ENCODE measurements at places on chromosomes 4 and X. TPM values are rescaled to one million over a fixed set of nuclear protein-coding genes. Genes with fewer than 3 reads are reported as not detected.
A peak's percentile ranks its signal among the peaks of the same experiment; 100 is the strongest.

DNA sequence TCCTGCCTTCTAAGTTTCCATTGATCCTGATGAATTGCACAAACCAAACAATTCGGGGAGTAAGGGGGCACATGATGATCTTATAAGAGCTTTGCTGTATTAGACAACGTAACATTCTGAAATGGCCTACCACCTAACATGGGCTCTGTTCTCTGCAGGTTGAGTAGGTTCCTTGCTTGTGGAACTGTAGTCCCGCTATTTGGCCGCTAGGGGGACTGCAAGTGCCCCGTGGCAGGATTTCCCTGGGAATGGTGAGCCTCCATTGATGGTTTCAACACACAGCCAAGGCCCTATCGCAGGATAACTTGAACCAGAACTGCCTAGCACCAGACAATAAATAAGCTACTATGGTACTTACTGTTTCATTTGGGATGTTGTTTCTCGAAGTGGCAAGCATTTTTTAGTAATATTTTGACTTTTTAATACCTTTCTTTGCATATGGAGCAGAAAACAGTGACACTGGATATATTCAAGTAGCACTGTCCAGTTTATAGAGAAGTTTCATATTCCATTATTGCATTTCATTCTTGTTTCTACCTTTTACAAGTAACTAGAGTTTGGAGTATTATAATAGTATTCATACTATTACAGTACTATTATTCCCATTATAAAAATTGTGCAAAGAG is 11.9 kb downstream of the AR start:
- DNase-seq: no peak
- no peaks in the 10 kb centered on the region for H3K36me3 ChIP-seq
- no peaks in the 10 kb centered on the region for H3K4me1 ChIP-seq
- H3K27ac ChIP-seq: no peak overlapping the region
- no peak overlapping the region for H3K4me3 ChIP-seq
- H3K27me3 ChIP-seq: peaks cover 2% of the 10 kb centered on the region

DNA sequence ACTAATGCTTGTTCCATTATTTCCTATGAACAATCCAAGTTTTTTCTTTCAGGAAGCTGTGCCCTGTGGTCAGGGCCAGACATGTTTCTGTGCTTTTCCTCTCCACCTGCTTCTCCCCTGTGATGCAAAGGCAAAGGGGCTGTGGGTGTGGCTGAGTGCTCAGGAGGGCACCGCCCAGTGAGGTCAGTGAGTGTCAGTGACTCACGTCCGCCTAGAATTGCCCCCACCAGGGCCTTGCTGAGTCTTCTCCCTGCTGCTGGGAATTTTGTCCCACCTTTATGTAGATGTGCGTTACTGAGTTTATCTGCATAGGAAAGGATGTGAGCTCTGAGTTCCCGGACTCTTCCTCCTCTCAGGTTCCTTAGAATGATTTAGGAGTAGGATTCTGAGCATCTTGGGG is 283.2 kb downstream of the DCHS2 start:
- H3K27ac ChIP-seq: no peak overlapping the region
- no peak for DNase-seq
- H3K4me1 ChIP-seq: no peaks in the 10 kb centered on the region
- H3K27me3 ChIP-seq: no peaks in the 10 kb centered on the region
- H3K36me3 ChIP-seq: no peaks in the 10 kb centered on the region
- H3K4me3 ChIP-seq: no peak overlapping the region

- no peaks in the 10 kb centered on the region for H3K36me3 ChIP-seq
- H3K4me3 ChIP-seq: no peak overlapping the region
- H3K27me3 ChIP-seq: no peaks in the 10 kb centered on the region
Observed at GRCh38 chr4:135770505-135770904, 1568.9 kb upstream of the PABPC4L start.

SHROOM3 gene
- 25.1 TPM for total RNA-seq

ZCCHC4 gene
- 18.6 TPM for total RNA-seq

DNA sequence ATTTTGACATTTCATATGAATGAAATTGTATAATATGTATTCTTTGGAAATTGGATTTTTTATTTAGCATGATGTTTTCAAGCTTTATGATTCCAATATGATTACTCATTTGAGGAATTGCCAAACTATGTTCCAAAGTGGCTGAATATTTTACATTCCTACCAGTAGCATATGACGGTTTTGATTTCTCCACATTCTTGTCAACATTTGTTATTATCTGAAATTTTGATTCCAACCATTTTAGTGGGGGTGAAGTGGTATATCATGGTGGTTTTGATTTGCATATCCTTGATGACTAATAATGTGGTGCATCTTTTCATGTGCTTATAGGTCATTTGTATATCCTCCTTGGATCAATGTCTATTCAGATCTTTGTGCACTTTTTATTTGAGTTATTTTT is 2.6 kb upstream of the BEX1 start:
- H3K4me3 ChIP-seq: no peak overlapping the region
- no peak overlapping the region for H3K27ac ChIP-seq
- no peaks in the 10 kb centered on the region for H3K36me3 ChIP-seq
- no peak for DNase-seq
- peaks cover 11% of the 10 kb centered on the region for H3K27me3 ChIP-seq
- H3K4me1 ChIP-seq: no peaks in the 10 kb centered on the region

GRCh38 chrX:39955625-39956024 is 142.1 kb downstream of the BCOR start:
- no peaks in the 10 kb centered on the region for H3K36me3 ChIP-seq
- peaks cover 4% of the 10 kb centered on the region for H3K4me1 ChIP-seq
- peaks cover 45% of the 10 kb centered on the region for H3K27me3 ChIP-seq
- no peak overlapping the region for H3K27ac ChIP-seq
- no peak for DNase-seq

- H3K36me3 ChIP-seq: peaks cover 12% of the 10 kb centered on the region
- no peak overlapping the region for H3K4me3 ChIP-seq
- H3K4me1 ChIP-seq: no peaks in the 10 kb centered on the region
- no peak overlapping the region for H3K27ac ChIP-seq
Observed at GRCh38 chrX:41145920-41146608, 60.8 kb downstream of the USP9X start.

DNA sequence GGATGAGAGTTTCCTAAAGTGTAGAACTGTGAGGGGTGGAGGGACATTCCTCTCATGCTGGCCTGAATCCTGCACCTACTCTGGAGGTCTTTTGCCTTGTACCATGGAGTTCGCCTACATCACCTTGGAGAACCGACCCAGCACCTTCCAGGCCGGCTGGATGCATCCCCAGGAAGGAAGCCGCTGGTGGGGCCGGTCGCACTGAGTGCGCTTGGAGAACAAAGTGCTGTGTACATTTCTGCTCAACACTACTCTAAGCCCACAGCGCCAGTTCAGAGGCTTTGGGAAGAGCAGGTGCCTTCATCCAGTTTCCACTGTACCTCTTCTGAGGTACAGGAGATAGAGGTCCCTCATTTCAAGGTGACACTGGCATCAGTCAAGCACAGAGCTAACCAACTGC is 15.4 kb upstream of the IRF2 start:
- H3K27me3 ChIP-seq: no peaks in the 10 kb centered on the region
- H3K4me3 ChIP-seq: no peak overlapping the region
- no peaks in the 10 kb centered on the region for H3K4me1 ChIP-seq
- DNase-seq: no peak
- no peaks in the 10 kb centered on the region for H3K36me3 ChIP-seq
- no peak overlapping the region for H3K27ac ChIP-seq

- peaks cover 27% of the 10 kb centered on the region for H3K4me1 ChIP-seq
- peaks cover 29% of the 10 kb centered on the region for H3K27me3 ChIP-seq
- DNase-seq: no peak
- H3K36me3 ChIP-seq: no peaks in the 10 kb centered on the region
- H3K4me3 ChIP-seq: no peak overlapping the region
- peak overlapping the region; percentile 67 for H3K27ac ChIP-seq
Observed at GRCh38 chrX:103782640-103783039, 6.0 kb downstream of the PLP1 start.

- H3K36me3 ChIP-seq: peaks cover 48% of the 10 kb centered on the region
- H3K4me1 ChIP-seq: no peaks in the 10 kb centered on the region
- DNase-seq: no peak
- no peaks in the 10 kb centered on the region for H3K27me3 ChIP-seq
- no peak overlapping the region for H3K27ac ChIP-seq
Observed at GRCh38 chr4:4270529-4270928, 19.4 kb downstream of the LYAR start.

KIT gene
- total RNA-seq: 5.9 TPM

GRCh38 chr4:106314960-106315359 is 1.0 kb downstream of the TBCK start:
- H3K27me3 ChIP-seq: no peaks in the 10 kb centered on the region
- no peak overlapping the region for H3K27ac ChIP-seq
- DNase-seq: no peak
- peaks cover 10% of the 10 kb centered on the region for H3K4me1 ChIP-seq
- H3K4me3 ChIP-seq: peak overlapping the region; percentile 68

SLC16A2 gene
- total RNA-seq: 18.9 TPM

- no peak overlapping the region for H3K4me3 ChIP-seq
- H3K27ac ChIP-seq: no peak overlapping the region
- DNase-seq: no peak
Observed at GRCh38 chr4:110625576-110626257, 2.8 kb upstream of the PITX2 start.

DNA sequence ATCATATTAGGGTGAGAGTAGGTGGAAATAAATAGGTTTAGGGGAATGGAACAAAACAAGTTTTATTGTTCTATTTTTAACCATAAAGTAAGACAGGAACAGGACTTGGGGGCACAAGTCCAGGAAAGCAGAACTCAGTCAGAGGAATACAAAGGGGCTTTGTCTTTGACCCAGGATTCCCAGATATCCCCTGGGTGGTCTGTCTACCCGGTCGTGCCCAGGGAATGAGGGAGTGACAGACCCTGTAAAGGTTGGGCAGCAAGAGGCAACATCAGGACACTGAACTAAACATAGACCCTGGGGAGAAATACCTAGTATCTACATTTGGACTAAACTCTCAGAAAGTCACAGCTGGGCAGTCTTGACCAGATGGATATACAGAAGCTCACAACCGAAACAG is 50.6 kb downstream of the PTCHD1 start:
- no peak for DNase-seq
- H3K4me1 ChIP-seq: no peaks in the 10 kb centered on the region
- H3K36me3 ChIP-seq: no peaks in the 10 kb centered on the region
- no peak overlapping the region for H3K4me3 ChIP-seq
- H3K27ac ChIP-seq: no peak overlapping the region

- H3K4me3 ChIP-seq: no peak overlapping the region
- no peaks in the 10 kb centered on the region for H3K27me3 ChIP-seq
- no peak for DNase-seq
Observed at GRCh38 chr4:174550541-174550940, 28.3 kb upstream of the HPGD start.

- H3K36me3 ChIP-seq: peaks cover 43% of the 10 kb centered on the region
- peaks cover 7% of the 10 kb centered on the region for H3K4me1 ChIP-seq
- no peak overlapping the region for H3K4me3 ChIP-seq
- H3K27ac ChIP-seq: no peak overlapping the region
- no peak for DNase-seq
Observed at GRCh38 chr4:184668096-184668495, 18.6 kb downstream of the PRIMPOL start.

DNA sequence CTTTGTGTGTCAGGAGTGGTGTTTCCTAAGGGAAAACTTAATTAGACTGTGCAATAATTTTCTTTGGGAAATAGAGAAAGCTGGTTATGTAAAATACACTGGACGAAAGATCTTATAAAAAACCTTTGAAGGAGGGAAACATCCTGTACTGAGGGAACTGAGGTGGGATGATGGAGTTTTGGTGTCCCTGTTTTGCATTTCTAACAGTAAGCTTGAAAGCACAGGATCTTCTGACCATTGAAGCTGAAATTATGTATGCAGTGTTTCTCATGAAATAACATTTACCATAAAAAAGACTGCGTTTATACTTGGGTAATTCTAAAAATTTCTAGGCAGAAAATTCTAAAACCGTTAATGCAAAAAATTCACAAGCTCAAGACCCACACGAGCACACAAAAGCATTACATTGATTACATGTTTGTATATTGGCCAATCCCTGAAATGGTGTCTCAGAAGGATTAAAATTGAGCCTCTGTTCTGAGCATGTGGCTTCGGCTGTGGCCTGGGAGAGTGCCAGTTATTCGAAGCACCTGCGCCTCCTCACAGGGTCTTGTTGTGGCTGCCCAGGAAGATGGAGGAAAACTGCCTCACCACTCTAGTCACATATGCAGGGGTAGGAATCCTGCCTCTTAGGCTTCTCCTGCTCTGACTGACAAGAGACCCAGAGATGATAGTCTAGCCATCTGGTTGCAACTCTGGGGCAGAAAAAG is 49.5 kb downstream of the JADE3 start:
- no peaks in the 10 kb centered on the region for H3K4me1 ChIP-seq
- no peak overlapping the region for H3K27ac ChIP-seq
- no peak overlapping the region for H3K4me3 ChIP-seq
- peaks cover 31% of the 10 kb centered on the region for H3K27me3 ChIP-seq

ETDA gene
- not detected for total RNA-seq

- no peaks in the 10 kb centered on the region for H3K4me1 ChIP-seq
- no peaks in the 10 kb centered on the region for H3K27me3 ChIP-seq
- H3K4me3 ChIP-seq: no peak overlapping the region
- no peak overlapping the region for H3K27ac ChIP-seq
- H3K36me3 ChIP-seq: no peaks in the 10 kb centered on the region
Observed at GRCh38 chr4:93018243-93018642, 714.5 kb downstream of the GRID2 start.

DNA sequence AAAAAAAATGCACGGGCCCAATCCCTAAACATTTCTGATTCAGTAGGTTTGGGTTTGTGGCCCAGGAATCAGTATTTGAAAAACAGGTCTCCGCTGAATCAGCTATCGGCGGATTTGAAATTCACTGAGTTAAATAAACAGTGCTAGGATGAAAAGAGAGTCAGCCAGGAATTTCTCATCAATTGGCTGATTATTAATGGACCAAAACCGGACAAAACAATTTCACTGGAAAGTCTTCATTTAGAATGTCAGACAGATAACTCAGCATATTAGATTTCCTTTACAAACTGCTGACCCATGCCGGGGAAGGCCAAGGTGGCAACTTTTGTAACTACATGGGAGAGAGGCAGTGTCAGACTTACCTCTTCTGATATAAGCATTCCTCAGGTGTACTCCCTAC is 99.4 kb upstream of the LSM6 start:
- H3K4me1 ChIP-seq: no peaks in the 10 kb centered on the region
- no peaks in the 10 kb centered on the region for H3K36me3 ChIP-seq
- H3K4me3 ChIP-seq: no peak overlapping the region
- H3K27me3 ChIP-seq: no peaks in the 10 kb centered on the region
- no peak for DNase-seq

All from muscle of leg (tissue), 16 donors.